ENCODE measurements at places on chromosomes 5 and 9. TPM values are rescaled to one million over a fixed set of nuclear protein-coding genes. Genes with fewer than 3 reads are reported as not detected.

FOXD4 gene
- 0.16 TPM for total RNA-seq

PCDHGB2 gene
- total RNA-seq: 4.1 TPM

PAX5 gene
- total RNA-seq: not detected

EDIL3 gene
- 120 TPM for total RNA-seq

ADAMTS2 gene
- total RNA-seq: 29.5 TPM

CCNI2 gene
- not detected for total RNA-seq

FRMPD1 gene
- total RNA-seq: not detected

ABO gene
- not detected for total RNA-seq

PCDHGA8 gene
- 3.0 TPM for total RNA-seq

LAMC3 gene
- total RNA-seq: 1.8 TPM

INSYN2B gene
- total RNA-seq: 15.3 TPM

SEMA6A gene
- total RNA-seq: 1.1 TPM

FAM163B gene
- total RNA-seq: not detected

PDE8B gene
- under 0.01 TPM for total RNA-seq

NTNG2 gene
- total RNA-seq: 3.5 TPM

OR1L8 gene
- total RNA-seq: 0.36 TPM

RRAGA gene
- 81.2 TPM for total RNA-seq

PTPA gene
- 92.5 TPM for total RNA-seq

PRKAA1 gene
- 106 TPM for total RNA-seq

LIFR gene
- total RNA-seq: 33.4 TPM

IL9 gene
- total RNA-seq: not detected

CDKN2B gene
- 22.1 TPM for total RNA-seq

SPATA31C1 gene
- not detected for total RNA-seq

CCDC112 gene
- total RNA-seq: 6.7 TPM

BTNL8 gene
- not detected for total RNA-seq

CORO2A gene
- 0.73 TPM for total RNA-seq

MYORG gene
- 1.1 TPM for total RNA-seq

OR1J2 gene
- 0.24 TPM for total RNA-seq

ZNF618 gene
- total RNA-seq: 17.1 TPM

KCNN2 gene
- total RNA-seq: under 0.01 TPM

ARRDC3 gene
- total RNA-seq: 159 TPM

LCN1 gene
- not detected for total RNA-seq

ECSCR gene
- 1.8 TPM for total RNA-seq

CARTPT gene
- total RNA-seq: not detected

PCDHA12 gene
- total RNA-seq: 0.16 TPM

GM2A gene
- 28.3 TPM for total RNA-seq

OGN gene
- total RNA-seq: 2.1 TPM

TAL2 gene
- not detected for total RNA-seq

SKP2 gene
- total RNA-seq: 105 TPM

TSLP gene
- total RNA-seq: 0.49 TPM
